ENCODE measurements at places on chromosomes 1 and 21.

DNA sequence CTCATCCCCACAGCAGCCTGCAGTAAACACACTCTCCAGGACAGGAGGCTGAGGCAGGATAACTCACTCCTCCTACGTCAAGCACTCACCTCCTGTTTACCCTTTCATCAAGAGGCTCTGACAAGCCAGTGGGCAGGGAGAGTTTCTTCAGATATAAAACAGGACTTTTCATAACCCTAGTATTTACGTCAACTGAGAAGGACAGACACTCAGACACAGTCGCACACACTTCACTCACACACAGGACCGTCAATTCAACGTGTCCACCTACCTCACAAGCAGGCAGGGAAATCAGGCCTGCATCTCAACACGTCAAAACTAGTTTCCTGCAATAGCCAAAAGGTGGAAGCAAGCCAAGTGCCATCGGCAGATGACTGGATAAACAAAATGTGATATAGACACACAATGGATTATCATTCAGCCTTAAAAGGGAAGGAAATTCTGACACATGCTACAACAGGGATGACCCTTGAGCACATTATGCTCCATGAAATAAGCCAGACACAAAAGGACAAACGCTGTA, 48.6 kb downstream of the ITPKB start:
- DNase-seq = peak; percentile 54
- no peaks in the 10 kb centered on the region for H3K36me3 ChIP-seq

- DNase-seq = no peak
- H3K4me1 ChIP-seq = no peaks in the 10 kb centered on the region
- no peaks in the 10 kb centered on the region for H3K36me3 ChIP-seq
- H3K27ac ChIP-seq = no peak overlapping the region
Observed at GRCh38 chr1:35261412-35262120, 6.9 kb upstream of the ZMYM4 start.

GRCh38 chr1:29105822-29106221, 17.9 kb downstream of the TMEM200B start:
- no peaks in the 10 kb centered on the region for H3K4me1 ChIP-seq
- H3K36me3 ChIP-seq = no peaks in the 10 kb centered on the region
- H3K4me3 ChIP-seq = no peak overlapping the region
- DNase-seq = peak; percentile 15

- no peaks in the 10 kb centered on the region for H3K27me3 ChIP-seq
- no peaks in the 10 kb centered on the region for H3K36me3 ChIP-seq
- no peak overlapping the region for H3K4me3 ChIP-seq
- DNase-seq = no peak
- H3K4me1 ChIP-seq = no peaks in the 10 kb centered on the region
Observed at GRCh38 chr21:18970416-18970815, 566.8 kb upstream of the TMPRSS15 start.

DNA sequence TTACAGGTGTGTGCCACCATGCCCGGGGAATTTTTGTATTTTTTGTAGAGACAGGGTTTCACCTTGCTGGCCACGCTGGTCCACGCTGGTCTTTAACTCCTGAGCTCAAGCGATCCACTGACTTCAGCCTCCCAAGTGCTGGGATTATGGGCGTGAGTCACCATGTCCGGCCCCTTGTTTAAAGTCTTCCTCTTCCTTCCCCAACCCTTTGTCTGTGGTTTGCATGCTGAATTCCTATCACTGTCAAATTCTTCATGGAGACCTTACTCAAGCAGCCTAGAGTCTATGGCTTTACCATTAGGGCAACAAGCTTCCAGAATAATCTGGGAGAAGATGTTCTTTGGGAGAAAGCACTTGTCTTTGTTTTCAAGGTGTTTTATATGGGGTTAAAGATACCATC, 34.7 kb downstream of the B3GALT5 start:
- no peak overlapping the region for H3K4me3 ChIP-seq
- peak; percentile 63 for DNase-seq
- H3K4me1 ChIP-seq = no peaks in the 10 kb centered on the region
- no peaks in the 10 kb centered on the region for H3K36me3 ChIP-seq
- peaks cover 4% of the 10 kb centered on the region for H3K27me3 ChIP-seq

- H3K27me3 ChIP-seq = no peaks in the 10 kb centered on the region
- H3K27ac ChIP-seq = no peak overlapping the region
- peak; percentile 21 for DNase-seq
- H3K4me1 ChIP-seq = peaks cover 9% of the 10 kb centered on the region
- no peak overlapping the region for H3K4me3 ChIP-seq
- peaks cover 8% of the 10 kb centered on the region for H3K36me3 ChIP-seq
Observed at GRCh38 chr1:231020816-231021215, 19.2 kb downstream of the FAM89A start.

DNA sequence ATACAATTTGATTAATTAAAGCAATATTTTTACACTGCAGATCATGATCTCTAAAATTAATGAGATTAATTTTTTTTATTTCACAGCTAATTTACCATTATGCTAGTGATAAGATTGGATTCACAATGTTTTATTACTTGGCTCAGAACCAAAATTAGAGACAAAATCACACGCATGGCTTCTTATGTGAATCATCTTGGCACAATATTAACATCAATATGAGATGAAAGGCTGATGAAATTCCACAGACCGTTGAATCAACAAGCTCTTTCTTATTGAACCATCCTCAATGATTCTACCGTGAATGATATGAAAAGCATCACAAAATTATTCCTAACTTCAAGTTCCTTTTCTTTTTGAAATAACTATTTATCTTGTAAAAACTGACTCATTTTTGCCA, 544.9 kb downstream of the KCNT2 start:
- no peak overlapping the region for H3K27ac ChIP-seq
- no peaks in the 10 kb centered on the region for H3K27me3 ChIP-seq
- no peak overlapping the region for H3K4me3 ChIP-seq

- no peak for DNase-seq
- peaks cover 3% of the 10 kb centered on the region for H3K27me3 ChIP-seq
- no peaks in the 10 kb centered on the region for H3K36me3 ChIP-seq
- H3K27ac ChIP-seq = no peak overlapping the region
- H3K4me3 ChIP-seq = no peak overlapping the region
Observed at GRCh38 chr1:111320066-111320879, 29.6 kb downstream of the CHIA start.

DNA sequence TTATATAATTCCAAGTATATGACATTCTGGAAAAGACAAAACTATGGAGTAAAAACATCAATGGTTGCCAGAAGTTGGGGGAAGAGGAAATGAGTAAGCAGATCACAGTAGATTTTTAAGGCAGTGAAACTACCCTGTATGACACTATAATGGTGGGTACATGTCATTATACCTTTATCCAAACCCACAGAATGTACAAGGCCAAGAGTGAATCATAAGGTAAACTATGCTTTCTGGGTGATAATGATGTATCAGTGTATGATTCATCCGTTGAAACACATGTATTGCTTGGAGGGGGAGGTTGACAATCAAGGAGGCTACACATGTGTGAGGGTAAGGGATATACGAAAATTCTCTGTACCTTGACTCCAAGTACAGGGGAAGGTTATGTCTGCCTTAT, 862.7 kb downstream of the PLA2G4A start:
- no peak overlapping the region for H3K27ac ChIP-seq
- peaks cover 2% of the 10 kb centered on the region for H3K4me1 ChIP-seq
- H3K4me3 ChIP-seq = no peak overlapping the region

- no peaks in the 10 kb centered on the region for H3K27me3 ChIP-seq
- no peak for DNase-seq
- no peaks in the 10 kb centered on the region for H3K4me1 ChIP-seq
- H3K4me3 ChIP-seq = no peak overlapping the region
- H3K27ac ChIP-seq = no peak overlapping the region
- H3K36me3 ChIP-seq = no peaks in the 10 kb centered on the region
Observed at GRCh38 chr1:48208251-48208650, 14.3 kb upstream of the SLC5A9 start.

DNA sequence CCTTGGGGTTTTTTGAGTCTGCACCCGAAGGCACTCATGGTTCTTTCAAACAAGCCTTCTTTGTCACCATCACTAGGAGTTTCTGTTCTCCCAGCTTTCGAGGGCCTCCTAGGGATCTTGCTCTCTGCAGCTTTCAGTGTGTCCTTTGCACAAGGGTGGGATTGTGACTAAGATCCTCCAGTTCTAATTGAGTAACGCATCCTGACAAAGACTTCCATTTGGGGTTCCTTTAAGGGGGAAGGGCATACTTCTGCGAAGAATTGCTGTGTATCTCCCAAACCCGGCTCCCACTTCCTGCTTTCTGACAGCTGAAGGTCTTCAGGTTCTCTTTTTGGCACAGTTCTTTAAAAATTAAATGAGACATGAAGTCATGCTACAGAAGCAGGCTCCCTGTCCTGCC, 139.4 kb downstream of the EDEM3 start:
- no peaks in the 10 kb centered on the region for H3K27me3 ChIP-seq
- no peak overlapping the region for H3K27ac ChIP-seq
- H3K4me3 ChIP-seq = no peak overlapping the region
- no peak for DNase-seq
- no peaks in the 10 kb centered on the region for H3K4me1 ChIP-seq
- no peaks in the 10 kb centered on the region for H3K36me3 ChIP-seq

GRCh38 chr1:101069158-101069557, 43.6 kb upstream of the DPH5 start:
- H3K4me1 ChIP-seq = no peaks in the 10 kb centered on the region
- no peak for DNase-seq
- no peak overlapping the region for H3K4me3 ChIP-seq

DNA sequence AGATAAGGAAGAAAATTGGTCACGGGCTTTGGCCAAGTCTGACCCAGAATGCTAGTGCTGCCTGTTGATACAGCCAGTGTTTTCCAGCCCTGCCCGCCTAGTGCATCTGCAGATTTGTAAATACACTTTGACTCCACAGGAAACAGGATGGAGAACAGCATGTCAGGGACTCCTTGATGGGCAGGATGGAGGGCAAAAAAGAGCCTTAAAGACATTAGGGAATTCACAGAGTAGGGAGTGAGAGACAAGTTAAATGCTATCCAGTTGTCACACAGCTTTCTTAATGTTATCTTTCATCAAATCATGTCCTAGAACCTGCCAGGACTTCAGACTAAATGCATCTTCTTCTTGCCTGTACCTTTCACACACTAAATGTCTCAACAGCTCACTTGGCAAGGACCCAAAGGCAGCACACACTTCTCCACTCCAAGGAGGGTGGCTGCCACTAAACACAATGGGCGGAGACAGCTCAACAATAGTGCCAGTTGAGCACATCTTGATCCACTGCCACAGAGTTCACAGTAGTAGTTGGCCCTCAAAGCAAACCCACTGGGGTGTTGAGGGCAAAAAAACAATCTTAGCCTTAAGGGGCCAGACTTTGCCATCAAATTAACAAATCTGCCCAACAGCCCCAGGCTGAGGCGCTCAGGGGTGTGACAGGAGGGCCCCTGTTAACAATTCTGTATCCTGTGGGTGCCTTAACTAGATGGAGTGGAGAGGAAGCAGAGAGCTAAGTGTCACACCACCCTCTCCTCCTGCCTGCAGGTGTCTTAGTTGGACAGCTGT, 2.7 kb downstream of the HIVEP3 start:
- H3K36me3 ChIP-seq = no peaks in the 10 kb centered on the region
- H3K4me1 ChIP-seq = peaks cover 9% of the 10 kb centered on the region
- no peak overlapping the region for H3K4me3 ChIP-seq
- DNase-seq = no peak
- peaks cover 4% of the 10 kb centered on the region for H3K27me3 ChIP-seq

DNA sequence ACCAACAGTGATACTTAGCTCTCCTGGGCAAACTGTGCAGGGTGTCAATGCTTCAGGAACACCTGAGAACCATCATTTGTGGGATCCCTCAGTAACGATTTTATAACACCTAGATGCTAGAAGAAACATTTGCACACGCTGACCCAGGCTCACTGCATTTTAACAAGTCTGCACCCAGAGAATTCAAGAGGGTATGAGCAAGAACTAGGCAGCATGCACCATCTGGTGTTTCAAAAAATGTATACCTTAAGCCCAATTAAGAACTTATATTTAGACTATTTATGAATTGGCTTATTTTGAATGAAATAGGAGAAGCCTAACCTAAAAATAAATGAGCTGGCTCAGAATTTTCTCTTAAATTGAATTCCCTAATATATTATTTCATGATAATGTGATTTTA, 400.5 kb downstream of the GPATCH2 start:
- H3K36me3 ChIP-seq = no peaks in the 10 kb centered on the region
- DNase-seq = no peak
- H3K27ac ChIP-seq = no peak overlapping the region

- H3K4me3 ChIP-seq = peak overlapping the region; percentile 6
- no peaks in the 10 kb centered on the region for H3K27me3 ChIP-seq
- no peaks in the 10 kb centered on the region for H3K36me3 ChIP-seq
Observed at GRCh38 chr1:181142096-181142958, 53.8 kb downstream of the IER5 start.

DNA sequence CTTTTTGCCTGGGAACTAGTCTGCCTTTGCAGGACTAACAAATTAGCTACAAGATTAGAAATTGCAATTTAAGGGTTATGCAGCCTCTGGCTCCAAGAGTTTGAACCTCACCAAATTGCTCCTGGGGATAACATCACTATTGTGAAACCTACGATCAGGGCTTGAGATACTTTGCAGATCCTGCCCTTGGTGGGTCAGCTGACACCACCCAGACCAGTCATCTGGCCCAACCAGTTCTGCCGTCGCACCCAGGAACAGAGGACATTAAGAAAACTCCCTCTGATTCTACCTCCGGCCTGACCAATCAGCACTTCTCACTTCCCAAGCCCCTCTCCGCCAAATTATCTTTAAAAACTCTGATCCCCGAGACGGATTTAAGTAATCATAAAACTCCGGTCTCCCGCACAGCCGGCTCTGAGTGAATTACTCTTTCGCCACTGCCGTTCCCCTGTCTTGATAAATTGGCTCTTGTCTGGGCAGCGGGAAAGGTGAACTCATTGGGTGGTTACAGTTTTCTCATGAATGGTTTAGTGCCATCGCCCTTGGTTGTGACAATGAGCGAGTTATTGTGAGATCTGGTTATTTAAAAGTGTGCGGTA, 32.9 kb upstream of the B3GALT5 start:
- no peaks in the 10 kb centered on the region for H3K36me3 ChIP-seq
- no peak for DNase-seq
- H3K27ac ChIP-seq = no peak overlapping the region
- H3K4me1 ChIP-seq = no peaks in the 10 kb centered on the region

DNA sequence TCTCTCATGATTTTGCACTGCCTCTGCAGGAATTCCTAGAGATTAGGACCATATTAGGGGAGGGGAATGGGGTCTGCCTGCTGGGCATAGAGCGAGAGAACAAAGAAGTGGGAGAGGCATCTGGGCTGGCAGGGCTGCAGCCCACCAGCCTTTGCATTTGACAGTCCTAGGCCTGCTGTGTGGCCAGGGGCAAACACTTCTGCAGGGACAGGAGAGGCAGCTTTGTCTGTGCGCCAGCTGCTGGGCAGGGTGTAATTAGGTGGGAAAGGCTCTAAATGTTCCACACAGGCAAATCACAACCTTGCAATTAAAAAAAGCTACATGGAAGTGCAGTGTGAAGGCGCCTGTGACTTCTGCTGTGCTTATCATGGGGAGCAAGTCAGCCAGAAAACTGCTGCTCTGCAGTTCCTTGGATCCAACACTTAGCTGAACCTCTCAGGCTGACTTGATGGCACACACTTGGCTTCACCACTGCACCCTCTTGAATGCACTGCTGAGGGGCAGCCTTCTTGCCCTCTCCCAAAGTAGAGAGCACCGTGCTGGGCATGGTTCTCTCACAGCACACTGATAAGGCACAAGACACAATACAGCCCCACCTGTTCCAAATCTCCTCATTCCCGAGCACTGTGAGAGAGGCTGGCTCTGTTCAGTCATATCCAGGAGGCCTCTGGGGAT, 73.6 kb upstream of the TLR5 start:
- no peaks in the 10 kb centered on the region for H3K4me1 ChIP-seq
- no peak overlapping the region for H3K27ac ChIP-seq
- peaks cover 18% of the 10 kb centered on the region for H3K27me3 ChIP-seq
- H3K36me3 ChIP-seq = no peaks in the 10 kb centered on the region

GRCh38 chr1:232009741-232010140, 383.2 kb downstream of the DISC1 start:
- H3K4me1 ChIP-seq = peaks cover 11% of the 10 kb centered on the region
- no peaks in the 10 kb centered on the region for H3K27me3 ChIP-seq
- no peak for DNase-seq
- H3K36me3 ChIP-seq = no peaks in the 10 kb centered on the region
- no peak overlapping the region for H3K4me3 ChIP-seq

Measured in IMR-90 (cell line).